Ovary (tissue), 10 donors: ENCODE measurements at places on chromosomes 12 and 14.

DNA sequence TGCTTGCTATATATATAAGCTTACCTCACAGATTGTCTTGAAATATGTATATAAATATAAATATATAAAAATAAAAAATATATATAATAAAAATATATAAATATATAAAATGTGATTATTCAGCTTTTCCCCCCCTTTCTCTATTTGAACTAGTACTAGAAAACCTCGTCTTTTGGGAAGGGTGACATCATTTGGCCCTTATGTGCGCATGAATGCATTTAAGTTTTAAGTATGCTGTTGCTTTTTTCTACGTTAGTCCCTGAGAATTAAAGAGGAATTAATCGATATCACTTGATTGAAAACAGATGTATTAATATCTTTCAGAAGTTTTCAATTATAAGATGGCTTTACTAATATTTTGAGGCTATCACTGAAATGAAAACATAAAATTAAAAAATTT lies 69.9 kb downstream of the RAD51B start:
- no peak for DNase-seq

- DNase-seq = no peak
Observed at GRCh38 chr12:64058541-64059265, 163.4 kb downstream of the KICS2 start.

DNA sequence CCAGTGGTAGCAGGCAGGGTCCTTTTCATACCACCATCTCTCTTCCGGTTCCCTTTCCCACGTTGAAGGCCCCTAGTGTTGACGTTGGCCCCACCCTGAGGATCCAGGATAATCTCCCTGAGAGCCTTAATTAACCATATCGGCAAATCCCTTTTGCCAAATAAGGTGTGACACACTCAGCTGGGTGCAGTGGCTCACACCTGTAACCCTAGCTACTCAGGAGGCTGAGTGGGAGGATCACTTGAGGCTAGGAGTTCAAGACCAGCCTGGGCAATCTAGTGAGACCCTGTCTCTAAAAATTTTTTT lies 2.8 kb upstream of the TMEM119 start:
- DNase-seq = no peak

DNA sequence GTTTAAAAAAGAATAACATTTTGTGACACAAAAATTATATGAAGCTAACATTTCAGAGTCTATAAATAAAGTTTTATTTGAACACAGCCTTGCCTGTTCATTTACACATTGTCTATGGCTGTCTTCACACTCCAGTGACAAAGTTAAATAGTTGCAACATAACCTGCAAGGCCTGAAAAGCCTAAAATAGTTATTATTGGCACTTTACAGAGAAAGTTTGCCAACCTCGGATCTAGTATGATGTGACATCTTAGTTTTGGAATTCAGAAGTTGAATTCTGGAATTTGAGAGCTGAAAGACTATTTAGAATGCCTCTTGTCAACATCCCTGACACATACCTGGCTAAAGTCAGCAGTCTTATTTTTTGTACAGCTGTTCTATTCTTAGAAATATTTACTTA lies 68.3 kb downstream of the DYRK2 start:
- DNase-seq = no peak

GRCh38 chr14:60151715-60152114 lies 13.5 kb downstream of the DHRS7 start:
- DNase-seq = no peak

GRCh38 chr12:76704693-76705092 lies 59.2 kb upstream of the ZDHHC17 start:
- no peak for DNase-seq

GRCh38 chr12:6823182-6824084 lies 1.8 kb downstream of the GPR162 start:
- no peak for DNase-seq

GRCh38 chr12:62516927-62517326 lies 50.3 kb downstream of the MON2 start:
- DNase-seq = no peak

GRCh38 chr14:20707622-20708021 lies 19.1 kb downstream of the ANG start:
- no peak for DNase-seq

GRCh38 chr14:23209651-23210423 lies 26.4 kb upstream of the SLC7A8 start:
- no peak for DNase-seq
